ENCODE measurements at places on chromosomes 3 and 15.

DNA sequence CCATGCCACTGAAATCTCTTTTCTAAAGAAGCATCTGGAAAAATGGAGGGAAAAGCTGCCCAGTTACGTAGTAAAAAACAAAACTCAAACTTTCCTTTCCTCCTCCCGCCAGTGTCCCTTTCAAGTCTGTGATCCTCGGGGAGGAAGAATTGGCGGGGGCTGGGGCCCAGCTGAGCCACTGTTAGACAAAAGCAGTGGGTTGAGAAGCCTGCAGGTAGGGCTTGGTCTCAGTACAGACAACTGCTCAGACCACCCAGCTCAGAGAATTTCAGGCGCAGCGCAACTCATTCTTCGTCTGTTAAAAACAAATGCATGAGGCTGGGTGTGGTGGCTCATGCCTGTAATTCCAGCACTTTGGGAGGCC, 117.1 kb downstream of the MYLK start:
- DNase-seq: no peak

DNA sequence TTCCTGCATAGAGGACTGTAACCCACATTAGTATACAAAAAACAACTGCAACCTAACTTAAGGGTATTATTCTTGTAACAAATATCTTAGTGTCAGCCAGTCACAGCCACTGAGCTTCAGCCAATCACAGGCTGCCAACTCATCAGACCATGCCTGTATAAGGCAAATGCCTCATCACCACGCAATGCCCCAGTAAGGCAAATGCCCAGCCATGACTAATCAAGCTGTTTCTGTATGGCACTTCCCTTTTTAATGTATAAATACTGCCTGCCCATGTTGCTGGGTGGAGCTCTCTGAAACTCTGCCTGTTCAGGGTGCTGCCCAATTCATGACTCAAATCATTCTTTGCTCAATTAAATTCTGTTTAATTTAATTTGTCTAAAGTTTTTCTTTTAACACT, 18.4 kb upstream of the GABRA5 start:
- no peak for DNase-seq

GRCh38 chr3:48711727-48712126, 5.3 kb downstream of the IP6K2 start:
- no peak for DNase-seq

GRCh38 chr15:85743392-85744055, 51.2 kb downstream of the KLHL25 start:
- DNase-seq: no peak

GRCh38 chr3:49183873-49184272, 12.5 kb downstream of the KLHDC8B start:
- DNase-seq: no peak

GRCh38 chr3:73072634-73073033, 11.2 kb downstream of the EBLN2 start:
- no peak for DNase-seq

- no peak for DNase-seq
These were observed 43.5 kb upstream of the SLC22A13 start for GRCh38 chr3:38222032-38222634.

- peak; percentile 10 for DNase-seq
These were observed 61.5 kb upstream of the GRM7 start for GRCh38 chr3:6799264-6799915.

DNA sequence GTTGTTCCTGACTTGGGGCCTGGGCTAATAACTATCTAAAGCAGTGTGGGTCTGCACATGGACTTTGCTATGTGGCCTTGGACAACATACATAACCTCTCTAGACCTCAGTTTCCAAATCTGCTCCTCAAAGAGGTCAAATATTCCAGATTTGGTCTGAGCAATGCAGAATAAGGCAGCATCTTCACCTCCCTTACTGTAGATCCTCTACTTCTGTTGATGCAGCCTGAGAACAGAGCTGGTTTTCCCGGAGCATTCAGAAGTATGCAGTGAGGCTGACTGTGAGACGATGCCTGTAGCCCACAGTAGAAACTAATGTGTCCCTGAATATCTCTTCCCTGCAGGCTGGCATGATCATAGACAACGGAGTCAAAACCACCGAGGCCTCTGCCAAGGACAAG, 65.3 kb downstream of the MESD start:
- DNase-seq: no peak

- DNase-seq: peak; percentile 32
These were observed 192.7 kb downstream of the ZNF621 start for GRCh38 chr3:40717471-40717870.

DNA sequence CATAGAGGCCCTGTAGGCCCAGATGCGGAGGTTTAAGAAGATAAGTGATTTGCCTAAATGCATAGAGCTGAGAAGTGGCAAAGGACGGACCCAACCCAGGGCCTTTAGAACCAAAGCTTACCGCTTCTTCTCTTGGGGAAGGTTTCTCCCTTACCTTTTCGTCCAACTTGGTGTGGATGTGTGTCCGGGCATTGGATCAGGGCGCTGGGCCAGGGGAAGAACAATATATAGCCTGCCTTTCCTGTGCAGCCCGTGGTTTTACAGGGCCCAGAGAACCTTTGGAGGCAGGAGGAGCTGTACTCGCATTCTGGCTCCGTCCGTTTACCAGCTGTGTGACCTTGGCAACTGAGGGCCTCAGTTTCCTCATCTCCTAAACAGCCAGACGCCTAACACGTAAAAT, 686 bp upstream of the P3H2 start:
- DNase-seq: no peak

Measured in cardiac muscle cell (in vitro differentiated cells and primary cell).